ENCODE measurements at places on chromosomes 3 and 15.

GRCh38 chr15:60772395-60773120 lies 293.6 kb upstream of the ICE2 start:
- no peak for DNase-seq

- DNase-seq: no peak
Measured at GRCh38 chr3:136960838-136961836, 3.4 kb downstream of the IL20RB start.

- DNase-seq: peak; percentile 18
Measured at GRCh38 chr3:118960876-118961450, 73.7 kb downstream of the IGSF11 start.

- no peak for DNase-seq
Measured at GRCh38 chr3:3631114-3631513, 168.1 kb upstream of the LRRN1 start.

DNA sequence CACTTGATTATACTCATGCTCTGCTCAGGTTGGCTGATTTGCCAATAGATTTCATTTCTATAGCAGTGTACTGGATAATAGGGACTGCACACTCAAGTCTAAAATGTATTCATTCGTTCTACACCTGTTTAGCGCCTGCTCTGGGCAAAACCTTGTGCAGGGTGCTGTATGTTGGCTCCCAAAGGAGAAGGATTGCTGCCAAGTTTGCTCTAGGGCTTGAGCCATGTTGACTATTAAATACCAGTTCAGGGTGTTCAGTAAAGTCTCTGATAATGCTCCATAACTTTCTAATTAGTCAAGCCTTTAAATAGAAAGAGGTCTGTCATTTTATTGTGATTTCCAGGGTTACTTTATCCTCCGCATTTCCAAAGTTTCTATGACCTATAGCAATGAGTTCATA lies 470.2 kb downstream of the MAGI1 start:
- DNase-seq: no peak

DNA sequence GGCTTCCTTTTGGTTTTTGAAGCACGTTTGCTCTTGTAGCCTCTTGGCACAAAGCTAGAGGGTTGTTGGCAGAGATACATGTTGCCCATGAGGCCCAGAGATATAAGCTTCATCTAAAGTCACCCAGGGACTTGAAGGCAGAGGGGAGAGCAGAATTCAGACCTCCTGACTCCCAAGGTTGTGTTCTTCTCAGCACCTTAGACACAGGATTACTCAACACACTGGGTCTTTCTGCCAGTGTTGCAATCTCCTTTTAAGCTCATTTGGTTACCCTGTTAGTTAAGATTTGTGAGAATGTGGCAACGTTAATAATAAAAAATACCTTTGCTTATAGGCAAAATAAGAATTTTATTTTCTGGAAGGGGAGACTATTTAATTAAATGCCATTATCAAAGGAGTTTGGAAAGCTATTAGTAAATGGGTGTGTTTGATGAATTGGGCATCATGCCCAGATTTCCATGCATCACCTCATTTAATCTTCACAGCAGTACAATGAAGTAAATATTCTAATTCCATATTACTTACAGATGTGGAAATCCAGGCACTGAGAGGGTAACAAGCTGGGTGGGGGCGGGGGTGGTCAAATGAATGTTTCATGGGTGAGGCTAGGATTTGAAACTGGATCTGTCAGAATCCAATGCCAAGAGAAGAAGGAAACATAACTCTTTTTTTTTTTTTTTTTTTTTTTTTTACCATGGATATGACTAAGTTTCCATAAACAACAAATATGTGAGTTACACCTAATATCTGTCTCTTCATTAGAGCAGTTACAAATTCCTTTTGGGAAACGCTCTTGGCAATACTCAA lies 183.3 kb downstream of the NR1D2 start:
- DNase-seq: peak; percentile 65

DNA sequence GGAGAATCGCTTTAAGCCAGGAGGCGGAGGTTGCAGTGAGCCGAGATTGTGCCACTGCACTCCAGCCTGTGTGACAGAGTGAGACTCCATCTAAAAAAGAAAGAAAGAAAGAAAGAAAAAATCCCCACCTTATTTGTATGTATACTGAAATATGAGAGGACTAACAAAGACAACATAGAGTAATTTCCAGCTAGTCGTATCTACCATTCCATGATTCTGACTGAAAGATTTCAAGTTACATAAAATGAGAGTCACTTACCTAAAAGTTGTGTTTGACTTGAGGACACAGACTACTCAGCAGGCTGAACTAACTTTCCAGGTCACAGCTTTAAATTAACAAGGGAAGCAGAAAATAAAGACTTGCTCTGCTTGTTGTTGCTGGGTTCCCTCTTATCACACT lies 18.8 kb upstream of the PRKCI start:
- DNase-seq: no peak

DNA sequence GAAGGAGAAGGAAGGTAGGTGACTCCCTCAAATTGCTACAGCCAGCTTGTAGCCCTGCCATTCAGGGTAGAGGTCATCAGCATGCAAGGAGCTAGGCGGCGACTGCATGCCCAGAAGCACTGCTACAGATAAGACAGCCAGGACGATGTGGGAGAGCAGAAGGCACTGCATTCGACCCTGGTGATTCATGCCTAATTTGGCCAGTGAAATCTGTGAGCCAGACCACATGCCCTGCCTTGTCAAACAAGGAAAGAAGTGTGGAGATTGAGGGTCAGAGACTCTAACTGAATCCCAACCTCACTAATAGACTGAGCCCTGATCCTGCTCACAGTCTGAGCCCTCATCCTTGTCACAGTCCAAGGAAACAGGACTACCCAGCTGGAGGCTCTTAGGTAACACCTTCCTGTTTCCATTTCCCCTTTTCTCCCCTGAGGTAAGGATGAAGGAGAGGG lies 86.6 kb downstream of the LINGO1 start:
- DNase-seq: peak; percentile 78

- no peak for DNase-seq
Measured at GRCh38 chr3:188157971-188158370, 4.0 kb downstream of the LPP start.

GRCh38 chr3:10926811-10927521 lies 65.6 kb upstream of the SLC6A1 start:
- peak; percentile 28 for DNase-seq

DNA sequence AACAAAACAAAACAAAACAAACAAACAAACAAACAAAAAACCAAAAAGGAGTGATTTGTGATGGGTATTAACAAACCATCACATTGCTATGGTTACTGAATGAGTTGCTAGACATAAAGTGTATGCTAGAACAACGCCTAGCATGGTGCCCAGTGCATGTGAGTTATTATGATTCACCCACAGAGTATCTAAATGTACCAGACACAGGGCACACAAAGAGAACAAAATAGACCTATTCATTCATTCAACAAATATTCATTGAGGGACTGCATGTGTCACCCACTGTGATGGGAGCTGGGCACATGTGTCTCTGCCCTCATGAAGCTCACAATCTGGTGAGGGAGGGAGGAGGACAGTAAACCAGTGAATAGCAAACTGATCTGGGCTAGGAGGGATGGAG lies 11.6 kb upstream of the ACAN start:
- no peak for DNase-seq

- DNase-seq: no peak
Measured at GRCh38 chr3:173109143-173109542, 31.9 kb downstream of the SPATA16 start.

DNA sequence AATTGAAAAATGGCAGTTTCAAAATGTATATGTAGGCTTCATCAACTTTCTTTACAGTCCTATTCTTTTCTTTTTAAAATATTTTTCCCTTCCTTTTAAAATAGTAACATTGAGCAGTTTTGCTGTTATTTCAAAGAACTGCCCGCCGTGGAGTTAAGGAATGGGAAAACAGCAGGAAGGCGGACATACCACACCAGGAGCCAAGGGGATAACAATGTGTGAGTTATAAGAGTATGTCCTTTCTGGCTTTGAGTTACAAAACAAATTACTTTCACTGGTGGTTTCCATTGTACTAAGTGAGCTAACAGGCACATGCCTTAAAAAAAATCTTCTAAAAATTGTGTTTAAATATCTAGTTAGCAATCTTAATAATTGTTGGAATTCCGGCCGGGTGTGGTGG lies 37.4 kb upstream of the FBXL22 start:
- DNase-seq: no peak

DNA sequence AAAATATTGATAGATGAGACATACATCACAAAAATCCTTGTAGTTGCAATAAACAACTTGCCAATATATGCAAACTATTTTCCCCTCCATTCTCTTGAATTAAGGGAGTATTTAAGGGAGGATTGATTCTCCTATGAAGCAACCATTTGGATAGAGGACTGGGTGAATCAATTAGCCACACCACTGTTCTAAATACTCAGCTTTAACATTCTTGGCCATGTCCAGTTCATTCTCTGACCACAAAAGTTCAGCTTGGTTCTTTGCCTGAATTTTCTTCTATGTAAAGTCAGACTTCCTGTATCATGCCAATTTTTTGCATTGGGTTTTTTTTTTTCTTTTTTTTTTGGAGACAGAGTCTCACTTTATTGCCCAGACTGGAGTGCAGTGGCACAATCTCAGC lies 15.8 kb upstream of the SEC11A start:
- peak; percentile 92 for DNase-seq
